GM06990 (cell line): ENCODE measurements at places on chromosomes 13 and 19.

- DNase-seq, result no peak
Measured at GRCh38 chr19:16652854-16653253, 7.1 kb downstream of the SMIM7 start.

DNA sequence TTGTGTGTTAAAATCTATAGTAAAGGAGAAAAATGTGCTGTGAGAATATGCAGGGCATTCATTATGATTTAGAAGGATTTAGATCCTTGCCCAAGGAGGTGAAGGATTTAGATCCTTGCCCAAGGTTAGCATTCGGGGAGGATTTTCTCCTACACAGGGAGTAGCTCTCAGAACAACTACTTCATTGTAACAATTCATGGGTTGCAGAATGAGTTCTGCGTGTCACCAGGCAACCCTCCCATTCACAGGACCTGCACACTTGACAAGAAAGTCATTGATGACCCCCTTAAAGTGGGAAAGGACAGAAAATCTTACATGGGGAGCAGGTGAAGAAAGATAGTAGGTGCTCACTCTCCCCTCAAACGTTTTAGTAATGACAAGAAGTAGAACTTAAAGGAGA, 167.1 kb upstream of the MAB21L1 start:
- DNase-seq, result no peak

DNA sequence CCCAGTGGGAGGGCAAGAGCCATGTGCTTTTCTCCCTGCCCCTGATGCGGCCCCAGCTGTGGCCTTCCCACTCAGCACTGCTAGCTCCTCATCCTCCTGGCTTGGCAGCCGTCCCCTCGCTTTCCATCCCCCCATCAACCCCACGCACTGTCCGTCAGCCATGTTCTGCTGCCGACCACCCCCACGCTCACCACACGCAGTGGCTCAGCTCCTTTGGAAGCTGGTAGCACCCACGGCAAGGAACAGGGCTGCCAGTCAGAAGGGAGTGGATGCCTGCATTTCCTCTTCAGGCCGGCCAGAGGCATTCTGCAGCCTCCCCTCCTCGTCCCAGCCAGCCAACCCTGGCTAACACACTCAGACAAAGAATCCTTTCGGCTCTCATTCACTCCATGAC, 6.3 kb downstream of the CALM3 start:
- no peak for DNase-seq

GRCh38 chr19:54420068-54420382, 4.8 kb downstream of the TTYH1 start:
- no peak for DNase-seq

DNA sequence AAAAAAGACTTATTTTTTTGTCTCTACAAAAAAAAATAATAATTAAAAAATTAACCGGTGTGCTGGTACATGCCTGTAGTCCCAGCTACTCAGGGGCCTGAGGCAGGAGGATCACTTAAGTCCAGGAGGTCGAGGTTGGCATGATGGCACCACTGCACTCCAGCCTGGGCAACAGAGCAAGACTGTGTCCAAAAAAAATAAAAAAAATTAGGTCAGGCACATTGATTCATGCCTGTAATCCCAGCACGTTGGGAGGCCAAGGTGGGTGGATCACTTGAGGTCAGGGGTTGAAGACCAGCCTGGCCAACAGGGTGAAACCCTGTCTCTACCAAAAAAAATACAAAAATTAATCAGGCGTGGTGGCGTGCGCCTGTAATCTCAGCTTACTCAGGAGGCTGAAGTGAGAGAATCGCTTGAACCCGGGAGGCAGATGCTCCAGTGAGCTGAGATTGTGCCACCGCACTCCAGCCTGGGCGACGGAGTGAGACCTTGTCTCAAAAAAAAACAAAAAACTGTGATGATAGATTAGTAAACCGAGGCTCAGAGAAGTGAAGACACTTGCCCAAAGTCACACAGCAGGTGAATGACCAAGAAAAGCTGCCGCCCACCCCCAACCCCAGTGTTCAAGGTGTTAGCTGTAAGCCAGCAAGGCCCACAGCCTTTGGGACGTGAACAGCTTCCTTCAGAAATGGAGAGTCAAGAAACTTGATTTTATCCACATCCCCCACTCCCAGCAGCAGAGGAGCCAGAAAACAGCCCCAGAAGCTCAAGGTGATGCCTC, 9.4 kb downstream of the RNU6-9 start:
- DNase-seq, result no peak

GRCh38 chr19:4802711-4803110, 11.2 kb downstream of the FEM1A start:
- no peak for DNase-seq

GRCh38 chr19:40144151-40144550, 47.1 kb upstream of the MAP3K10 start:
- DNase-seq, result no peak

- DNase-seq, result no peak
Measured at GRCh38 chr19:14761607-14762006, 16.8 kb downstream of the ADGRE2 start.

- DNase-seq, result no peak
Measured at GRCh38 chr19:15863272-15863671, 34.6 kb downstream of the CYP4F2 start.

- DNase-seq, result no peak
Measured at GRCh38 chr13:85970727-85971126, 171.5 kb upstream of the SLITRK6 start.
